ENCODE measurements at places on chromosomes 3 and 15.
A peak's percentile ranks its signal among the peaks of the same experiment; 100 is the strongest.

DNA sequence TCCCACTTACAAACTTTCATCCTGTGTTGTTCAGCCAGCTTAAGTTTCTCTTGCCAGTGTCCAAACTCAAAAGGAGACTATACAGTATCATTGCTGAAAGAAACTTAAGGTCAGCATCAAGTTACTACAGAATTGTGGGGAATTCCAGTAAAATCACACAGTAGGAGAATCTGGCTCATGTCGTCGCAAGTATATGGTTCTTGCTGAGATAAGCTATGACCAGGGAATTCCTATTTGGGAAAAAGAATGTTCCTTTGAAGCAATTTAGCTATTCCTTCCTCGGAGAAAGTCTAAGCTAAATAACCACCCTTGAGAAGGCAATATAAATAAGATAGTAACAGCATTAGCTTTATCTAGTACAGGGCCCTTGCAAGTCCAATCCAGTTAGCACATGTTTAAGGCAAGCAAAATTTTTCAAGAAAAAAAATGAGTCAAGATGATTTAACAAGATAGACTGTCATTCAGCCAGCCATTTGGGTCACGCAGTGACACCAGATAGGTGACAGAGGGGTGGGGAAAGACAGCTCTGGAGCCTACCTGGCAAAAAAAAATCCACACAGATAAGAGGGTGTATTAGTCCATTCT lies 78.2 kb upstream of the THBS1 start:
- no peak for DNase-seq

- peak; percentile 38 for DNase-seq
Observed at GRCh38 chr3:171704002-171704401, 106.3 kb downstream of the PLD1 start.

- no peak for DNase-seq
Observed at GRCh38 chr15:39338251-39338650, 242.6 kb upstream of the THBS1 start.

DNA sequence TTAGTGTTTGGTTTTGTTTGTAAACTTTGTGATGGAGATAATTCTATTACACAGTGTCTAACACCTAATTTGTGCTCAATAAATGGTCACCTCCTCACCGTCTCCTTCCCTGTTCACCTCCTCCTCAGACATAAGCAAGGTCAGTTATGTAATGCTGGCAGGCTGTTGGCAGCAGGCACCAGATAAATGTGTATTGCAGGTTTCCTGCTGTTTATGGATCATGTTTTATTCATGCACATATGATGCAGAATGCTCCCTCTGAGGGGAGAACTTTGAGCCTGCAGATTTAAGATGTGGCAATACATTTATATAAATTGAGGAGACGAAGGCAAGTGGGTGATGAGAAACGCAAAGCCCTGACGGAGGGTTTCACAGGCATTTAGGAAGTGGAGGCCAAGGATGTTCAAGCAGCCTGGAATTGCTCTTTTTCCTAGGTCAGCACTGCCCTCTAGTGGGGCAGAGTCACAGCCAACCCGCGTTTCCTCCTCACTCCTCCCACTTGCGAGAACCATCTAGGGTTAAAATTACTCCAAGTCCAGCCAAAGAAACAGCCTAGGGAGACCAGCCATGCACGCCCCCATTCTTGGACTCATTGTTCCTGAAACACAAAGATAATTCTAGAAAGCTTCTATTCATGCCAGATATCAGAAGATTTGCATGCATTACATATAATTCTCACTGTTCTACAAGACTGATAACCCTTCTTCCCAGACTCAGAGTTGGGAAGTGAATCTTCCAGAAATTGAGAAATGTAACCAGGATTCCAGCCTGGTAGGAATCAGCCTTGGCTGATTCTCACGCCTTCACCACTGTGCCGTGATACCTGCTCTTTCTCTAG lies 228.7 kb downstream of the SLCO3A1 start:
- DNase-seq = peak; percentile 82

DNA sequence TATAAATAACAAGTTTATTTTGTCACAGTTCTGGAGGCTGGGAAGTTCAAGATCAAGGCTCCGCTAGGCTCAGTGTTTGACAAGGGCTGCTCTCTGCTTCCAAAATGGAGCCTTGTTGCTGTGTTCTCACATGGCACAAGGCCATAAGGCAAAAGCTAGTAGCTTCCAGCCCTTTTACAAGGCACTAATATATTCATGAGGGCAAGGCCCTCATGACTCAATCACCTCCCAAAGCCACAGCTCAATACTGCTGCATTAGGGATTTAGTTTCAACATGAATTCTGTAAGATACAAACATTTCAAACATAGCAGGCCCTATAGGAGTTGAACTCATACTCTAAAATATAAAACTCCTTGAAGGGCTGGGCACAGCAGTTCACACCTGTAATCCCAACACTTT lies 30.2 kb downstream of the ZBTB11 start:
- DNase-seq = no peak

GRCh38 chr15:78921940-78922339 lies 22.9 kb downstream of the CTSH start:
- no peak for DNase-seq

DNA sequence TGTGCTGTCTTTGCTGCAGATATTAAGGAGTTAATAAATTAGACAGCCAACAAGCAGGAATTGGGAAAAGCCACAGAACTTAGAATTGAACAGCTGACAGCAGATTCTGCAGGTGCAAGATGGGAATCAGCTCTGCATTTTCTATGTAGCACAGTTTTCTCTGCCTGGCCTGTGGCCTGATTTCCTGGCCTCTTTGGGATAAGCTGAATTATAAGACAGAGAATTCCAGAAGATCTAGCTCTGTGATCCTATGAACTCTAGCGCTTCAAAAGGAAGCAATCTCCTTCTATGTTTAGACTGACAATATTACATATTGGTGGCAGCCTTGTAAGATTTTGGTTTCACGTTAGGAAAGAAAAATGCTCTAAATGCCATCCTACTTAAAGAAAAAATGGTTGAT lies 24.0 kb upstream of the SOX2 start:
- DNase-seq = peak; percentile 77

DNA sequence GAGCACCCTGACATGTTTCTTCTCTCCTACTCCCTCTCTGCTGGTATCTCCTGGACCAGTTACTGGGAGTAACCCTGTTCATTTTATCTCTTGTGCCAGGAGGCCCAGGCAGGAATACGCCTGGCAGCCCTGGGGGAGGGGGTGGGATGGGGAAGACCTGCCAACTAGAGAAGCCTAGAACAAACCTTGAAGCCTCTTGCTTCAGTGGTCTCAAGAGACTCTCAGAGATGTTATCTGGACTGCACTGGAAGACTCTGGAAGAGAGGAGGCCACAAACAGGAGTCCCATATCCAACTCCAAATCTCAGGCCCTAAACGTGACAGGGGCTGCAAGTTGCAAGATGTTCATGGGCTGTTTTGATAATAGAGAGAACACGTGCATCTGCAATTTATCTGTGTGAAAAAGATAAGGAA lies at the start of gene EPB42:
Gene EPB42 (minus strand): TSS at position 28 of the 413 bp plus-strand sequence. CDS start 193 bp downstream, outside the sequence.
- DNase-seq = no peak

DNA sequence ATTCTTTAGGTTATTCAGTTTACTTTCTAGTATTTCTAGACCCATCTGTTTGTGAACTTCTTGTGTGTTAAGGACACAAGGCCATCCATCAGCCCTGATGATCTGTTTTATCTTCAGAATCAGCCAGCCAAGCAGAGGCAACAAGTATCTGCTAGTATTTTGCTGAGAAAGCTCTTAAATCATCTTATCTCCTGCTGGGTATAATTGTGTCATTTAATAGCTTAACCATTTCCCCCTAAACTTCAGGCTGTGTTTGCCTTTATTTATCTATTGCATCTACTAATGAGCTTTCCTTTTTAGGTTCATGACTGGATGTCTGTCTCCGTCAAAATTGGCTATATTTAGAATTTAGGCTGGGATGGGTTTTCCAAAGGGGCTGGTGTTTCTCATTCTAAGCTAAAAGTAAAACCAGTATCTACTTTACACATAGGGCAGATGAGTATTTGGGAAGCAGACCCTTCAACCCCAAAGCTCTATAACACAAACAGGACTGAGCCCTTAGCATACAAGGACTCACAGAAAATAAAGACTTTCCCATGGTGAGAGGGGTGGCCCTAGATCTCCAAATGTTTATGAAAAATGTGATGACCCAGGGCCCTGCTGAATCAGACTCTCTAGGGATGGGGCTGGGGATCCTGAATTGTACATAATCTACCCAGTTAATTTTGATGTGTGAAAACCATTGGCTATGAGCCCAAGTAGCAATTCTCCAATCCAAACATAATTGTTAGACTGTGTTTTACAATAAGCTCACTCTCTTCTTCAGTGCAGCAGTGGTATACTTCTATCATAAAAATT lies 65.3 kb upstream of the PSMD6 start:
- no peak for DNase-seq

DNA sequence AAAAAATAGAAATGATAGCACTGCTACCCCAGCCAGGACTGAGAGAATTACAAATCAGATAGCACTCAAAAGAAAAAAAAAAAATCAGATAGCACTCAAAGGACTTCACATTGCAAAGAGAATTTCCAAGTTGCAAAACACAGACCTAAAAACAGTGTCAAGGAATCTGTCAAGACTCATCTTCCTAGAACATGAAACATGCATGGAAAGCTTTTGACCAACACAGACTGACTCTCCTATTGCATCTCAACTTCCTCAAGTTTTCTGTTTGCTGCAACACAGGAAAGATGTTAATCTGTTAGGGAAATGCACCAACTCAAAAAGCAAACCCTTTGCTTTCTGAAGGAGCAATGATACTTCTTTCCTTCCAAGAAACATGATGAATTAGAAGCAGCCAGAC lies 42.3 kb downstream of the RAB27A start:
- DNase-seq = no peak

- no peak for DNase-seq
Observed at GRCh38 chr3:47855461-47856383, 52.8 kb downstream of the DHX30 start.

DNA sequence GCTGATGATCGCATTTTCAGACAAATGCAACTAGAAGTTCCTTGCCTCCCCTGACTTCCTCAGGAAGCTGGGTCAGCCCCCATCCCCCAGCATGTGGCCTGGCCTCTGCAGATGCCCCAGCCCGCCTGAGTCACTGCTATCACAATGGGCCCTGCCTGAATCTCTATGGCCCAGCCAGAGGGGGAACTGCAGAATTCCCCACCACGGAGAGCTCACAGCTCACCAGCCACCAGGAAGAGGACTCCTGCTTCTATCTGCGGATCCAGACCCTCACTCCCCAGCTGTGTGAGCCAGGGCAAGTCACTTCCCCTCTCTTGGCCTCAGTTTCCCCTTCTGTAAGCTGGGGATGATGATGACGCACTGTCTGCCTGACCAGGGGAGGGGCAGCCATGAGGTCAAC lies 6.9 kb downstream of the PLXND1 start:
- DNase-seq = no peak

- no peak for DNase-seq
Observed at GRCh38 chr15:63522225-63522578, 17.8 kb downstream of the USP3 start.

DNA sequence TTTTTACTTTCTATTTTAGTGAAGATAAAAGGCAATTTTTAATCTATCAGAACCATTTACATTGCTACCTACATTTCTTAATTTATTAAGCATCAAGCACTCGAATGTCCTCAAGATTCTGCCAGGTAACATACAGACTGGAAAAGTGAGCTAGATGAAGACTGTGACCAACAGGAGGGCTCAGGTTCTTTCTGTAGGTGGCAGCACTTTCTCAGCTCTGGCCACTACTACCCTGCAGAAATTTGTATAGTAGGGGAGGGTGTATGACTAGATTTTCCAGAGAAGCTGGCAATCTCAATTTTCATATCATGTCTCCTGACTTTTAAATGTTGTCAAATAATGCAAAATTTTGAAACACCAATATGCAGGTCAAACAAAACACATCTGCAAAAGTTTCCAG lies 165.0 kb upstream of the SUCLG2 start:
- DNase-seq = peak; percentile 23

GRCh38 chr15:84151205-84151931 lies 84.2 kb upstream of the GOLGA6L4 start:
- no peak for DNase-seq

DNA sequence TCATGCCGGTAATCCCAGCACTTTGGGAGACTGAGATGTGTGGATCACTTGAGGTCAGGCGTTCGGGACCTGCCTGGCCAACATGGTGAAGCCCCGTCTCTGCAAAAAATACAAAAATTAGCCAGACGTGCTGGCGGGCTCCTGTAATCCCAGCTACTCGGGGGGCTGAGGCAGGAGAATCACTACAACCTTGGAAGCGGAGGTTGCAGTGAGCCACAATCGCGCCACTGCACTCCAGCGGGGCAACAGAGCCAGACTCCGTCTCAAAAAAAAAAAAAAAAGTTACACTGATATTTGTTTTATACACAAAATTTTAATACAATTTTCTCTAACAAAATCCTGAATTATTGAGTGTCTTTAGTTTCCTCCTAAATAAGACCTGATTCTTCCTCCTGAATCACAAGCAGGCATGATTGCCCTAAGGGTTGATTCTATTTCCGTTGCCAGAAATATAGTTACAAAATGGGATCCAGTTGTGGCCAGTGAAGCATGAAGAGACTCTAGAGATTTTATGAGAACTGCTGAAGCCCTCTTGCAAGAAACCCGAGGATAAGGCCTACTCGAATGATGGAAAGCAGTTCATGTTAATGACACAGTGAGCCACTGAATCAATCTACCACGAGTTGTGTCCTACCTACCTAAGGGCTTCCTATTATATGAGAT lies 9.6 kb upstream of the SMARCC1 start:
- no peak for DNase-seq
